ENCODE measurements at places on chromosomes 12 and 14.

DNA sequence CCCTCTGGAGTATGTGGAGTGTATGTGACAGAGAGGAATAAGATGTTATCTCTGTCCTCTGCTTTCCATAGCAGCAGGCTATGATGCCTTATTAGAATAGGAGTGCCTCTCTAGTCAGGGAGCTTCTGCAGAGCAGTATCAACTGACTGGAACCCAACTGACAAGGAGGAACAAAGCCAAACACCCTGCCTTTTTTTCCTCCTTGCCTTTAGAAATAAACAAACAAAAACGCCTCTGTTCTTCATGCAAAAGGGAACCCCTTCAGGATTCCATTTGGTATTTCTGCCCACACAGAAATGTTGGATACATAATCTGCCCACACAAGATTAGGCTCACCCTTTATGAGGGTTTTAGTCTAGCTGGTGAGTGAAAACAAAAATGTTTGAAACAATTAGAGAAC lies 50.3 kb downstream of the VRK1 start:
- no peak for DNase-seq

DNA sequence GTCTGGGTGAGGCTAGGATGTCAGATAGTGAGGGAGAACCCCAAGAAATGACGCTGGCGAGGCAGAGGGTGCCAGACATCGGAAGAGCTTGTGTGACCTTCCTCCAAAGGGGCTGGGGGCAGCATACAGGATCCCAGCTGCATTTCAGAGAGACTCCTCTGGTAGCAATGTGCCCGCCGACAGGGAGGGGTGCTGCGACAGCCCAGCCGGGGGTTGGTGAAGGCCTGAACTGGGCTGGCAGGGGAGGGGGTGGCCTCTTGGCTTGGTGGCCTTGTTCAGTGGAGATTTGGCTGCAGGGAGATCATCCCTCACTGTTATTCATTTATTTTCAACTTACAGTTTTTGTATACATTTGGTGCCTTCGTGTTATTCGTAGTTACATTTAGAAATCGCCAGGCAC lies 5.2 kb downstream of the TCHP start:
- no peak for DNase-seq

GRCh38 chr12:12797794-12798152 lies 12.3 kb downstream of the APOLD1 start:
- no peak for DNase-seq

- no peak for DNase-seq
Measured at GRCh38 chr12:62846491-62846890, 88.5 kb downstream of the PPM1H start.

GRCh38 chr14:79325071-79325470 lies 886.2 kb downstream of the DIO2 start:
- DNase-seq = no peak

DNA sequence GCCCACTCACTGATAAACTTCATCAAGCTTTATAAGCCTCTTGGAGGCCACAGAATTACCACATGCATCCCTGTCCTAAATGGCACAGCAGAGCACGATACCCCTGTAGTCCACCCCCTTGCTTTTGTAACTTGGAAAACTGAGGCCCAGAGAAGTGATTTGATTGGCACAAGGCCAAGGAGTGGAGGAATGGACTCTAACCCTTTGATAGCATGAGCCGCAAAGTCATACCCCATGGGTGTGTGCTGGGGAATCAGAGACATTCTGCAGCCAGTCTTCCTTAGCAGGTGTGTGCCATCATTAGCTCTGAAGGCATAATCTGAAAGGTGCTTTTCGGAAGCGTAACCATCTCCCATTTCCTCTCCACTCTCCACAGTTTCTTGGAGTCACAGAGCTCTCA lies 28.5 kb upstream of the PWP1 start:
- no peak for DNase-seq

GRCh38 chr12:93536766-93537488 lies 35.5 kb upstream of the SOCS2 start:
- peak; percentile 30 for DNase-seq

DNA sequence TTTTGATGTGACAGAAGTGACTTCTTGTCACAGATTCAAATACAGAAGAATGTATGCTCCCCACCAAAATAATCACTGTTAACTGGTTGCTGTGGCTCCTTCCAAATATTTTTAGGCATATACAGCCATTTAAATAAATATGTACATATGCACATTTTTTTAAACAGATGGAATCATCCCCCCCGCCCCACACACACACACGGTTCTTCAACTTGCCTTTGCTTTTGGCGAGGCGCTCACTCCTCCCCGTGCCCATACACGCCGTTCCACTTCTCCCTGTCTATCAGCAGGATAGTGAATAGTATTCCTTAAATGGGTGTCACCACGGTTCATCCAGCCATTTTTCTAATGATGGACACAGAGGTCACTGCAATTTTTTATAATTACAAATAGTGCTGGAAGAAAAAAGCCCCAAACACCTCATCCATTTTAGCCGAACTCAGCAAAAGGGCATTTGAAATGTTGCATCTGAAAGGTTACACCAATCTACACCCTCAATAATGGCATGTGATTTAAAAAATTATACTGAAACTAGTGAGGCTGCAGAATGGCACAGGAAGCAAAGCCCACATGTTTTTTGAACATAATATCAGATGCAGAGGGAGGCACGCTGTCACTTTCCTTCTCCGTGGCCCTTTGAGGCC lies 39.2 kb upstream of the MEG3 start:
- DNase-seq = no peak

- DNase-seq = no peak
Measured at GRCh38 chr14:20472536-20473169, 3.4 kb downstream of the PNP start.

- DNase-seq = no peak
Measured at GRCh38 chr12:54565986-54566544, 16.7 kb downstream of the PDE1B start.

DNA sequence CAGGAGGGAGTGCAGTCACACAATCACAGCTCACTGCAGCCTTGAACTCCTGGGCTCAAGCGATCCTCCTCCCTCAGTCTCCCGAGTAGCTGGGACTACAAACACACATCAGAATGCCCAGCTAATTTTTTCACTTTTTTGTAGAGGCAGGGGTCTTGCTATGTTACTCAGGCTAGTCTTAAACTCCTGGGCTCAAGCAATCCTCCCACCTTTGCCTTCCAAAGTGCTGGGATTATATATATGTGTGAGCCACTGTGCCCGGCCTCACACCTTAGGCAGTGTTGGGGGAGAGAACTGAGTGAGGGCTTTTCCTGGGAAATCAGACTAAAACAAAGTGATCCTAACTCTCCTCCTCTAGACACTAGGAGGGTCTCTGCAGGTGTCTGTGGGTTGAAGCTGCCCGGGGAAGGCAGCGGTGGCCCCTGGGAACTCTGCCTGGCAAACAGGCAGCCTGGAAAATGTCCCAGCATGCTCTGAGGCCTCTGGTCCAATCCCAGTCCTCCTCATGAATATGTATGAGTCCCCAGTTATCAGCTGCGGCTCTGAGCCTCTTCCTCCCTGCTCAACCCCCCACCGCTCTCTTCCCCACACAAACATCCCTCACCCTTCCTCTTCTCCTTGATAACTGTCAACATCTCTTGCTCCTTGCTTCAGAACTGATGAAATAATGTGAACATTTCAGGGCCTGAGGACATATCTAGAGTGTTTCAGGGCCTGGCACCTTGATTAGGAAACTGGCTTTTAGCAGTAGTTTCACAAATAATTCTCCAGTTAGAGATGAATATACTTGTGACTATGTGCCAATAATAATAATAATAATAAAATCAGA lies 7.9 kb upstream of the NAA25 start:
- DNase-seq = peak; percentile 91

DNA sequence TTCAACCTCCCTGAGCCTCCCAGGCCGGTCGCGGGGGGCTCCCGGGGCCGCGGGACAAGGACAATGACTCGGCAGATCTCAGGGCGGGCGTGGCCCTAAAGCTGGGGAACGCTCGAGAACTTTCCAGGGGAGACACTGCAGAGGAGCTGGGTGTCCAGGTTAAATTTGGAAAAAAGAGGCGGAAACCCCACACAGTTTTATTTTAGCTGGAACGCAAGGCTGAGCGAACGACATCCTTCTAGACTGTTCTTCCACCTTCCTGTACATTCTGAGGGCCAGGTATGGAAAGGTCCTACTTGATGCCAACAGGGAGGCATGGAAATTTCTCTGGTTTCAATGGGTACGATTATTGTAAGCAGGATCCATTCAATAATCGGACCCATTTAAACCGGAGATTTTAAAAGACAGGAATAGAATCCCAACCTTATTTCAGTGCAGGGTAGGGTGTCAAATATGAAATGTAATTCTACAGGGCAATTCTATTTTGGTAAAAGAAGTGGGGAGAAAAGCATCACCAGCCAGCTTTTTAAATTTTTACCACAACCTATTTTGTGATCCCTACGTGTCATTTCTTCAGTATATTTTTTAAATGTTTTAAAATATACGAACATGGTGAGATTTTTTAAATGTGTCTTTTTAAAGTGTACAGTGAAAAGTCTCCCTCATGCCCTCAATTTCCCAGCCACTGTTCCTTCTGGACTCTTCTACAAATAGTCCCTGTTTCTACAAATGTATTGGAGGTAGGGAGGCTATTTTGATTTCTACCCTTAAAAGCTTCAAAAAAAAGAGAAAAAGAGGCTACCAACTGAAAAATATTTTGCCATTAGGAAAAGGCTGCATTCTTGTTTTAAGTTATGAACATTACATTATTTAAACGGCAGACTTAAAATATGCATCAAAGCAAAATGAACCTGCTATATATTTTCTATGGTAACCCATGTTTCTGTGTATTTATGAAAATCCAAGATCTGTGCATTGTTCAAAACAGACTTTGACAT lies 1.1 kb upstream of the UBC start:
- DNase-seq = peak; percentile 82

GRCh38 chr14:47390831-47391504 lies 284.4 kb downstream of the MDGA2 start:
- DNase-seq = no peak

DNA sequence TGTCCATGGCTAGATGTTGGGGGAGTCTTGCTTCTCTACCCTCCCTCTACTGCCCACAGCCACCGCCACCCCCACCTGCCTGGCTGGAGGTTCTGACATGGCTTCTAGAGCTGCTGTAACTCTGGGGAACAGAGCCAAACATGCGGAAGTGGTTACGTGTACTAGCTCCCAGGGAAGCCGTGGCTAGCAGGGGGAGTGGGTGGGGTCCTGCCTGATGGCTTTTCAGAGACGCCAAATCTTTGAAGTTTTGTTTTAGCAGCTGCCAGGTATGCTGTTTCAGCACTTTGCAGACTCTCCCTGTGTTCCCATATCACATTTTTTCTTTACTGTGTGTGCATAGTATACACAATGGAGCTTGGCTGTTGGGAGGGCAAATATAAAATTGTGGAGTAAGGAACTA lies 150.3 kb downstream of the TGFB3 start:
- DNase-seq = peak; percentile 6

GRCh38 chr12:91613223-91613779 lies 430.7 kb upstream of the DCN start:
- DNase-seq = no peak

DNA sequence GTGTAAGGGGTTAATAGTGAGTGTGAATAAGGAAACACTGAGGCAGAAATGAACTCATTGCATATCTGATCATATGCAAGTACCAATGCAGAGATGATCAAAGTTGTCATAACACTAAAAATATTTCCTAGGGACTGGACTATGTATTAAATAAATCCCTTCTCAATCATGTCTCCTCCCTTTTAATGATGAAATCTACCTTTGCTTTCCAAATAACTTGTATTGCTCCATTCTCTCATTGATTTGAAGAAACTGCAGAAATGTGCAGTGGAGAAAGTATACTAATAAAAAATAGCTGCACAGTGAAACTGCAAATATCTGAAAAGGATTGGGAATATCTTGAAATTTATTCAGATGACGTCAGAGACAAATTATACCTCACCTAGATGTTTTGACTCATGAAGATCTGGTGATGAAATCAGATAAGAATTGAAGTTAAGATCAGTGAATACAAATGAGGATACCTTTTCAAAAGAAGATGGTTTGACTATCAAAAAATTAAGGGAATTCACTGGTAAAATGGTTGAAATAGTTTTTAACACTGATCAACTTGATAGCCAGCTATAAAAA lies 1264.9 kb upstream of the USP15 start:
- DNase-seq = no peak

DNA sequence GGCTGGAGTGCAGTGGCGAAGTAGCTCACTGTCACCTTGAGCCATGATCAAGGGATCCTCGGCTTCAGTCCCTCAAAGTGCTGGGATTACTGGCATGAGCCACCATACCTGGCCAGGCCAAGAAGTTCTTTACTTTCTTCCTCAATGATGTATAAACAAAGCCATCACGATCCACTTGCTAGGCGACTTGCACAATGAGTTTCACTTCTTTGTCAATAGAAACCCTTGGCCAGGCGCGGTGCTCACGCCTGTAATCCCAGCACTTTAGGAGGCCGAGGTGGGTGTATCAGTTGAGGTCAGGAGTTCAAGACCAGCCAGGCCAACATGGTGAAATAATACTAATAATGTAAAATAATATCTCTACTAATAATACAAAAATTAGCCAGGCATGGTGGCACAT lies 14.4 kb upstream of the SPSB2 start:
- DNase-seq = no peak

GRCh38 chr14:58717813-58718212 lies 80.1 kb downstream of the DACT1 start:
- DNase-seq = no peak

DNA sequence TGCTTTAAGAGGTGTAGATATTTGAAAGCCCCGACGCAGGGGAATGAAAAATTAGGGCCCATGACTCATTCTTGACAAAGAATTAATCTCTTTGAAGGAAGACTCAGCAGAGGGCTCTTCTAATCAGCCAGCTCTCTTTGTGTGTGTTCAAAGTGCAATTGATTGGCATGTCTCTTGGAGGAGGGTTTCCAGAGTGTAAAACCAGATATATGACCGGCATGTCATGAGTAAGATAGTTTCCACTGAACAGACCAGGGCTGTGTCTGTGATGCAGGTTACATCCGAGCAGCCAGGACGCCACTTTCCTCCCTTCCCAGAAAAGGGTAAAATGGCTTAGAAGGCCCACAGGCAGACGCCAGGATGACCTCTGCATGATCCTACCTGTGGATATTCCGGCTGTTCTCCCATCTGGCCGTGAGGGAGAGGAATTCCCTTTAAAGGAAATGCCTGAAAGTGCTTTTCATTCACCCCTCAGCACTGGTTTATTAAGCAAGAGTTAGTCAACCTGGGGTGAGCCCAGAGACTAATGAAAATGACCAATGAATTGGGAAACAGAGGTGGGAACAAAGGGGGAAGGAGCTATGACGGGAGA lies 7.2 kb upstream of the KRT75 start:
- DNase-seq = no peak
